Heart right ventricle (tissue), 16 donors: ENCODE measurements at places on chromosomes 5 and 9. TPM values are rescaled to one million over a fixed set of nuclear protein-coding genes. Genes with fewer than 3 reads are reported as not detected.

ADCY2 gene
- 0.13 TPM for polyA plus RNA-seq

CNTFR gene
- polyA plus RNA-seq, result 5.0 TPM

PFDN1 gene
- polyA plus RNA-seq, result 100 TPM

ECSCR gene
- polyA plus RNA-seq, result 64.2 TPM

GRCh38 chr5:161396171-161396570, 150.4 kb downstream of the GABRB2 start:
- H3K36me3 ChIP-seq, result no peaks in the 10 kb centered on the region
- no peaks in the 10 kb centered on the region for H3K4me1 ChIP-seq
- H3K4me3 ChIP-seq, result no peak overlapping the region
- H3K27ac ChIP-seq, result no peak overlapping the region

GRCh38 chr9:92547356-92547755, 11.6 kb upstream of the ECM2 start:
- H3K4me3 ChIP-seq, result no peak overlapping the region
- H3K4me1 ChIP-seq, result no peaks in the 10 kb centered on the region
- DNase-seq, result no peak
- H3K27ac ChIP-seq, result no peak overlapping the region

GRCh38 chr9:93262537-93263310, 78.8 kb downstream of the WNK2 start:
- peak; percentile 23 for DNase-seq
- peaks cover 29% of the 10 kb centered on the region for H3K4me1 ChIP-seq
- peaks cover 18% of the 10 kb centered on the region for H3K36me3 ChIP-seq
- H3K4me3 ChIP-seq, result no peak overlapping the region
- peaks cover 3% of the 10 kb centered on the region for H3K27me3 ChIP-seq

DNA sequence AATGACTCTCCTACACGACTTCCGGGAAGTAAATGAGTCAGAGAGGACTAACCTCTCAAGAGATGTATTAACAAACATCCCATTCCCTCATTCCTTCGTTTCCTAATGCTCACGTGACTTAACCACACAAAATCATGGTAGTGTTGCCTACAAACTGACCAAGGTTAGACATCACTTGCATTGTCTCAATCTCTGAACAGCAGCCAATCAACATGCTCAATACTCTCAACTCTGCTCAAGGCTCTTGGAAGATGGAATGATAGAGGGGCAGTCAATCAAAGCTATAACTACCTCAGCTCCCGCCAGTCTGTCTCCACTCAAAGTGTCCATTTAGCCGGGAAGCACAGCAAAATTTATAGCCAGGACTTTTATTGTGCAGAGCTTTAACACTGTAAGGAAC, 143.8 kb upstream of the PIK3R1 start:
- H3K27ac ChIP-seq, result no peak overlapping the region
- H3K27me3 ChIP-seq, result no peaks in the 10 kb centered on the region
- no peak for DNase-seq
- no peaks in the 10 kb centered on the region for H3K36me3 ChIP-seq
- H3K4me3 ChIP-seq, result no peak overlapping the region

DNA sequence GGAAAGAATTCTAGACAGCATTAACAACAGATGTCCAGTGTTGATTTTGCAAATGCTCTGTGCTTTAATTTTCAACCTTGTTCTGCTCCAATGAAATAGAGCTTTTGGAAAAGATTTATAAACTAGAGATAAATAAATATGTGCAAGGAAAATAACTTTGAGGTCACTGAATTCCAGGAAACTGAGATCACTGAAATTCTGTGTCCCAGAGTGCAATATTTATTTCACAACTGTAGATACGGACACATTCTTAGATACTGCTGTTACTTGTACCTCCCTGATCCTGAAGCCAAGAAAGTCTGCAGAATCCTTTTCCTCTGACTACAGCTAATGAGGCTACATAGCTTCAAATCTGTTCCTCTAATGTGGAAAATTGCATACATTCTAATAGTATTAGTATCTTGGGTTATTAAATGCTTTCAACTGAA, 222.9 kb downstream of the DOCK8 start:
- H3K36me3 ChIP-seq, result no peaks in the 10 kb centered on the region
- H3K4me1 ChIP-seq, result no peaks in the 10 kb centered on the region
- H3K27me3 ChIP-seq, result no peaks in the 10 kb centered on the region
- H3K27ac ChIP-seq, result peak overlapping the region; percentile 57
- DNase-seq, result no peak
